Nephron progenitor cell (in vitro differentiated cells): ENCODE measurements at places on chromosomes 13 and 19.

GRCh38 chr19:43774103-43774939, 6.5 kb downstream of the KCNN4 start:
- peak; percentile 86 for DNase-seq

DNA sequence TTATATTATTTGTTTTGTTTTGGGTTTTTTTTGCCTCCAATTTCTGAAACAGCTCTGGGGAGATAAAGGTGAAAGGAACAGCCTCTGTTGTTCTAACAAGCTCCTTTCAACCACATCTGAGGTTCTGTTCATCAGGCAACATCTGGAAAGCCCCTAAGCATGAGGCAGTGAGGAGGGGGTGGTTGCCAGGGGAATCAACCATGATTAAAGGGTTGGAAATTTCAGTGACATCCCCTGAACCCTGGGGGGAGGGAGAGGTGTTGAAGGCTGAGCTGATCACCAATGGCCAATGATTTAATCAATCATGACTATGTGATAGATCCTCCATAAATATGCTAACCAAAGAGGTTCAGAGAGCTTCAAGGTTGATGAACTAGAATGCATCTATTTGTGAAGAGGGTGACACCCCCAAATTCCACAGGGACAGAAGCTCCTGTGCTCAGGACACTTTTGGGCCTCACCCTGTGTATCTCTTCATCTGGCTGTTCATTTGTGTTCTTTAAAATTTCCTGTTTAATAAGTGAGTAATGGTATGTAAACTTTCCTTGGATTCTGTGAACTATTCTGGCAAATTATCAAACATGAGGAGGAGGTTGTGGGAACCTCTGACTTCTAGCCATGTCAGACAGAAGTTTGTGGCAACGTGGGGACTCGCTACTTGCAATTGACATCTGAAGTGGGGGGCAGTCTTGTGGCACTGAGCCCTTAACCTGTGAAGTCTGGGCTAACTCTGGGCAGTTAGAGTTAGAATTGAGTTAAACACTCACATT, 221.3 kb downstream of the NHLRC3 start:
- DNase-seq: no peak

- no peak for DNase-seq
These were observed 202.5 kb downstream of the NUFIP1 start for GRCh38 chr13:44786756-44787155.

DNA sequence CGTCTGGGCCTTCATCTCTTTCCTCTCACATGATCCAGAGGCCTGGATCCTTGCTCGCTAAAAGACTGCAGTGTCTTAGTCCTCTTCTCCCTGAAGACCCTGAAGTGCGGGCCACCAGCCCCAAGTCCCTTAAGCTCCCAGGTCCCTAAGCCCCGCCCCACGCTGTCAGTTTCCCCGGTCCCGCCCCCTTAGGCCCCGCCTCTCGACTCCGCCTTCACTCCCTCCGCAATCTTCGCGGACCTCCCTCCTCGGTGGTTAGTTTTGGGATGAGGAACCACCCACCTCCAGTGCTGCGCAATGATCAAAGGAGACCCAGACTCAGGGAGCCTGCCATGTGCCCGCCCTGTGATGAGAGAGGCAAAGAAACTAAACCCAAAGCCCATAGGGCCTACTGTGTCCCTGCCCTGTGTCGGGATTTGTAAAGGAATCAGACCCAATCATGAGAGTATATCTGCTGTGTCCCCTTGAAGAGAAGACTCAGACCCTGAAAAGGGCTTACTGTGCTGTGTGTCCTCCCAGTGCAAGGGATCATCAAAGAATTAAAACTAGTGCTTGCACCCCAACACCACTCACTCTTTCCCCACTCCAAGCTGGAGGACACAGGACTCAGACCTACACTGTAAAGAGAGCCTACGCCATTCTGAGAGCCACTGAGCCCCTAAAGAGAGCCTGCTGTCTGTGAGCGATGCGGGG, 3.0 kb upstream of the COX6B1 start:
- DNase-seq: peak; percentile 93

- DNase-seq: peak; percentile 38
These were observed 20.4 kb upstream of the GNA15 start for GRCh38 chr19:3115411-3115810.

GRCh38 chr13:46951516-46951915, 54.7 kb upstream of the HTR2A start:
- DNase-seq: no peak

GRCh38 chr19:7975037-7975436, 30.4 kb downstream of the ELAVL1 start:
- DNase-seq: no peak

DNA sequence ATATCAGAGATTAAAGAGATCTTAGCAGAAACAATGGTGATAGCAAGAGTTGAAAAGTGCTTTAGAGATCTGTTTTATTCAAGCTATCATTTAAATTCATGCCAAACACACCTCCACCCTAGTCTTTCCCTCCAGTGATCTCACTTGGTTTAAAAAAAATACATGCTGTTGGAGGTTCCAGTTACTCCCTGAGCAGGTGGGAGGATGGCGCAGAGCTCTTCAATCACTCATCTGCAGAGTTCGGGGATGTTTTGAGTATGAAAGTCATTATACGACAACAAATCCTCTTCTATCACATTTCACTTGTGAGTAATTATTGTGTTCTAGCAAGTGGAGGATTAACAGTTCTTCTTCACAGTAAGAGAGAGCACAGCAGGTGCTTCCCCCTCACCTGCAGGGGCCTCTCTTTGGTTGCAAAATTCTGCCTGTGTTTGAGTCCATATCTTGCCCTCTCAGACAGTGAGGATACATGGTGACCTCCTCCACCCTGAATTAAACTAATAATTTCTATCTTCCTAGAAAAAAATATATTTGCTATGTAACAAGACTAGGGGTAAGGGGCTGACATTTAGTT, 376.7 kb downstream of the LIG4 start:
- no peak for DNase-seq

DNA sequence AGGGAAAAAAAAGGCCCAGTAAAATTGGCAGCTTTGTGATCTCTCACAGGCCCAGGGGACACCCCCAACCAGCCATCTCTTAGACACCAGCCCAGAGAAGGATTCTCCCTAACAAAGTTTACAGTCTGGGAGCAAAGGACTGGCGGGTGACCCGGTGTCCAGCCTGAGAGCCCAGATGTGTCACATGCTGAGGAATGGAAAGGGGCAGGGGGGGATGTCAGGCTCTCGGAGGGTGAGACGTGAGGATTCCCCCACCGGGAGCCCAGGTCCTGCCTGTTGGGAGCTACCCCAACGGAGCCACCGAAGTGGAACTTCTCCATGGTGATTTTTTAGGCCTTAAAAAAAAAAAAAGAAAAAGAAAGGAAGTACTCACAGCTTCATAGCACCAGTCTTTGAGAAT, 4.8 kb upstream of the CTXN1 start:
- no peak for DNase-seq

DNA sequence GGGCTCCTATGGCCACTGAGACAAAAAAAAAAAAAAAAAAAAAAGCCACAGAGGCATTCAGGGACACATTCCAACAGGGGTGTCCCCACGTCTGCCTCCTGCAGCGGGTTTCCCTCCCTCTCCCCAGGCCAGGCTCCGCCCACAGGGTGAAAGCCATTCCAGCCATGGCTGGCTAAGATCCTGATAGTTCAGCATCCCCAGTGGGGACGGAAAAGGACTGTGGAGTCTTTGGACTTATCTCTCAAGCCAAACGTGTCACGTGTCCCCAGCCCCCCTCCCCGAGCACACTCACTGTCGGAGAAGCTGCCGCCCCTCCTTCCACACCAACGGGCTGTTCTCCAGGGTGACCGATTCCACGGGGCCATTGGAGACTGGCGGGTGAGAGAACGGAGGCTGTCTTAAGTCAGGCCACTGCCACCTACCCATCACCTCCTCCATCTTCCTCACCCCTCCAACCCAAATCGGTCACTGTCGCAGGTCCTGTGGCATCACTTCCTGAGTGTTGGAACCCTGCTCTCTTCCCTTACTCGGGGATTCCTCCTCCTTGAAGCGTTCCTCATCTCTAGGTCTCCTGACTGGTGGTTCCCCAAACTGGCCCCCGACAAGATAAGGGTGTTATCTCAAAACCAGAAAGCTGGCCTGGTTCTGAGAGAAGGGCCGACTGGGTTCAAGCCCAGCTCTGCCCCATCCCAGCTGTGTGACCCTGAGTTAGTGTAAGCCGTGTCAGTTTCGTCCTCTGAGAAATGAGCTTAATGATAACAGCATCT, 9.1 kb upstream of the FKRP start:
- DNase-seq: no peak

DNA sequence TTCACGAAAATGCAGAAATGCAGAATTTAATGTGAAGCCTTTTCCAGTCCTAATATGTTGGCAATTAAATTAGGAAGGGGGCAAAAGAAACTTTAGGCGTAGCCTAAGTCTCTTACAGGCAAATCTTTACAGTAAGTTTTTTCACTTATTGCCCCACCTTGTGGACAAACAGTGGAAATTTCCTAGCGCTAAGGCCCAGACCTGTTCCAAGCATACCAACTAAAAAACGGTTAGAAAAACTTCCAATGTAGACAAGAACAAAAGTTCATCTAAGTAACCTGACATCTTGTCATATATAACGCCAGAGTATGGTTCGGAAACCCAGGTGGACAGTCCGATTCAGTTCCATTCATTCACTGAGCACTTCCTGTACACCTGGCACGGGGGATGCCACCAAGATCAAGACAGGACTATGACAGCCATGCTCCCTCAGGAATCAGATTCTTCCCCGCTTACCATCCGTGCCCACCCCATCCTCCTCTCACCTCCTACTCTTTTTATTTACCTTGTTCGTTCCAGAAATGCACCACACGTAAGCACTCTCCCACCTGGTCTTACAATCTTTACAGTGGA, 4.9 kb downstream of the ZAR1L start:
- DNase-seq: peak; percentile 20

DNA sequence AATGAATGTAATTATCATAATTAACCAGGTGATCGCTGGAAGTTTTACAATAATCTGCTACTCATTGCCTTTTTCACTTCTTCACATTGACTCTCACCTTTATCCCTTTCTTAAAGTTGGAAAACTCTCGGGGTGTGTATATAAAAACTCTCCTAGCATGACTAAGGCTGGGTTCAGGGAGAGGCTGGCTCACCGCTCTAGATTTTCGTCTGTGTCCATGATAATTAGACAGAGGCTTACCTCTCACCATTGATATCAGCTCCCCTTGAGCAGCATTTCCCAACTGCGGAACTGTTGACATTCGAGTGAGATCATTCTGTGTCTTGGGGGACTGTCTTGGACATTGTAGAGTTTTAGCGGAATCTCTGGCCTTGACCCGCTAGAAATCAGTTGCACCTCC, 39.4 kb downstream of the NFIX start:
- DNase-seq: no peak
